ENCODE measurements at places on chromosomes 11 and 22. TPM values are rescaled to one million over a fixed set of nuclear protein-coding genes. Genes with fewer than 3 reads are reported as not detected.
A peak's percentile ranks its signal among the peaks of the same experiment; 100 is the strongest.

RIBC2 gene
- total RNA-seq: 8.7 TPM

FZD4 gene
- total RNA-seq: 4.1 TPM

LMO1 gene
- total RNA-seq: 1.5 TPM

DNA sequence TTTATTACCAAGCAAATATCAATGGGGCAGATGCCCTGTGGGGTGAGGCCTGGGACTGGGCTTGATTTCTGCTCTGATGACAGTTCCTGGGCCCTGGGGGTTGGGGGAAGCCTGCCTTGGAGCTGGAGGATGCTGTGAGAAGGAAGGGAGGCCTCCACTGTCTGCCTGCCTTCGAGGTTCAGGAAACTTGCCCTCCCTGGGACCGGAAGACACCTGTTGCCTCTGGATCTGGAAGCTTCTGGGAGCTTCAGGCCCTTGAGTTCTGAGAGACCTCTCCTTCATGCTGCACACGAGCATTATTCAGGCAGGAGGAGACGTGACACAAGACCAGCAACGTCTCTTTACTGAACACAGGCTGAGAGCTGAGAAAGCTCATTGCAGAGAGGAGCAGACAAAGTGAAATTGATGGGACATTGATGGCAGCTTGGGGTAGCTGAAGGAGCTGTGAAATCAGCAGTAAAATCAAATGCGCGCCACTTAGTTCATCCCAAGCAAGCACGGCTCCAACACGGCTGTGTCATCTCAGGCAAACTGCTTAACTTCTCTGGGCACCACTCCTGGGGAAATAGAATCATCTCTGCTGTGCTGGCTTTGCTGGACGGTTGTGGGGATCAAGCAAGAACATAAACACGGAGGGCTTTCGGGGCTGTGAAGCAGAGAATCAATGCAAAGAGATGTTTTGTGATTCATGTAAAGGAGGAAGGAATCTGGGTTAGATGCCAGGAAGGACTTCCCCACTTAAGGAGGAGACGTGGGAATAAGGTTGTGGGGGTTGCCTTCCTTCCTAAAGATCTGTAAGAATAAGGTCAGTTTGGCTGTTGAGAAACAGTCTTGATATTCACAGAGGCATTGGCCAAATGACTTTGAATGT lies 64.5 kb downstream of the TP53I11 start:
- no peak for DNase-seq
- H3K4me3 ChIP-seq: peak overlapping the region; percentile 60
- peaks cover 73% of the 10 kb centered on the region for H3K4me1 ChIP-seq
- peak overlapping the region; percentile 81 for H3K27ac ChIP-seq

GRCh38 chr11:1292018-1292643 lies 17.3 kb downstream of the TOLLIP start:
- H3K4me3 ChIP-seq: no peak overlapping the region
- H3K4me1 ChIP-seq: no peaks in the 10 kb centered on the region
- peak overlapping the region; percentile 88 for H3K27ac ChIP-seq
- no peaks in the 10 kb centered on the region for H3K27me3 ChIP-seq
- peaks cover 3% of the 10 kb centered on the region for H3K36me3 ChIP-seq

- DNase-seq: no peak
- H3K27me3 ChIP-seq: no peaks in the 10 kb centered on the region
- H3K36me3 ChIP-seq: no peaks in the 10 kb centered on the region
- H3K4me1 ChIP-seq: no peaks in the 10 kb centered on the region
- no peak overlapping the region for H3K4me3 ChIP-seq
Observed at GRCh38 chr11:127994736-127995135, 592.6 kb downstream of the ETS1 start.

GRCh38 chr22:20219667-20220628 lies 48.2 kb downstream of the RTN4R start:
- H3K27ac ChIP-seq: no peak overlapping the region
- no peaks in the 10 kb centered on the region for H3K27me3 ChIP-seq
- H3K4me1 ChIP-seq: peaks cover 9% of the 10 kb centered on the region
- no peak overlapping the region for H3K4me3 ChIP-seq
- H3K36me3 ChIP-seq: no peaks in the 10 kb centered on the region

- peaks cover 33% of the 10 kb centered on the region for H3K4me1 ChIP-seq
- DNase-seq: peak; percentile 37
- H3K27ac ChIP-seq: peak overlapping the region; percentile 5
Observed at GRCh38 chr11:82718307-82718706, 15.4 kb downstream of the FAM181B start.

- peaks cover 64% of the 10 kb centered on the region for H3K27me3 ChIP-seq
- DNase-seq: no peak
- peak overlapping the region; percentile 62 for H3K4me3 ChIP-seq
- H3K4me1 ChIP-seq: peaks cover 21% of the 10 kb centered on the region
- peaks cover 2% of the 10 kb centered on the region for H3K36me3 ChIP-seq
Observed at GRCh38 chr11:46386005-46386578, 4.6 kb downstream of the MDK start.

DNA sequence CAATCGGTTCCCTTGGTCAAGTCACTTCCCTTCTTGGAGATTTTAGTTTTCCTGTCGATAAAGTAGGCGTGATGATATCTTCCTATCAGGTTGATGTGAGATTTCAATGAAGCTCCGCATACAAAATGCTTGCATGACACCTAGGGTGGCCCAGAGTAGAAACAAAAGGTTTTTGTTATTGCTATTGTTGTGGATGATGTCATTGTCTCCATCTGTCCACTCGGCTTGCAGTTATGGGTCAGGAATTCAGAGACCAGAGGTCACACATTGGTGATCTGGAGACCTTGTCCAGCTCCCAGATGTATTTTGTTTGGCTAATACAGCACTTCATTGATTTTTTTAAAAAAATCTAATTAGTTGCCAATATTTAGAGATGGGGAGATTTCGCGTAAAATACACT lies 382.1 kb downstream of the MN1 start:
- no peak overlapping the region for H3K4me3 ChIP-seq
- H3K4me1 ChIP-seq: peaks cover 28% of the 10 kb centered on the region
- no peaks in the 10 kb centered on the region for H3K36me3 ChIP-seq
- no peaks in the 10 kb centered on the region for H3K27me3 ChIP-seq
- H3K27ac ChIP-seq: no peak overlapping the region
- DNase-seq: no peak

- H3K4me3 ChIP-seq: no peak overlapping the region
- H3K27ac ChIP-seq: no peak overlapping the region
- no peaks in the 10 kb centered on the region for H3K27me3 ChIP-seq
- H3K4me1 ChIP-seq: no peaks in the 10 kb centered on the region
Observed at GRCh38 chr11:75413864-75414263, 14.5 kb downstream of the RPS3 start.

GRCh38 chr22:29985912-29986311 lies 94.4 kb upstream of the HORMAD2 start:
- no peak overlapping the region for H3K4me3 ChIP-seq
- H3K27me3 ChIP-seq: no peaks in the 10 kb centered on the region
- no peak overlapping the region for H3K27ac ChIP-seq
- H3K4me1 ChIP-seq: no peaks in the 10 kb centered on the region
- no peak for DNase-seq

DNA sequence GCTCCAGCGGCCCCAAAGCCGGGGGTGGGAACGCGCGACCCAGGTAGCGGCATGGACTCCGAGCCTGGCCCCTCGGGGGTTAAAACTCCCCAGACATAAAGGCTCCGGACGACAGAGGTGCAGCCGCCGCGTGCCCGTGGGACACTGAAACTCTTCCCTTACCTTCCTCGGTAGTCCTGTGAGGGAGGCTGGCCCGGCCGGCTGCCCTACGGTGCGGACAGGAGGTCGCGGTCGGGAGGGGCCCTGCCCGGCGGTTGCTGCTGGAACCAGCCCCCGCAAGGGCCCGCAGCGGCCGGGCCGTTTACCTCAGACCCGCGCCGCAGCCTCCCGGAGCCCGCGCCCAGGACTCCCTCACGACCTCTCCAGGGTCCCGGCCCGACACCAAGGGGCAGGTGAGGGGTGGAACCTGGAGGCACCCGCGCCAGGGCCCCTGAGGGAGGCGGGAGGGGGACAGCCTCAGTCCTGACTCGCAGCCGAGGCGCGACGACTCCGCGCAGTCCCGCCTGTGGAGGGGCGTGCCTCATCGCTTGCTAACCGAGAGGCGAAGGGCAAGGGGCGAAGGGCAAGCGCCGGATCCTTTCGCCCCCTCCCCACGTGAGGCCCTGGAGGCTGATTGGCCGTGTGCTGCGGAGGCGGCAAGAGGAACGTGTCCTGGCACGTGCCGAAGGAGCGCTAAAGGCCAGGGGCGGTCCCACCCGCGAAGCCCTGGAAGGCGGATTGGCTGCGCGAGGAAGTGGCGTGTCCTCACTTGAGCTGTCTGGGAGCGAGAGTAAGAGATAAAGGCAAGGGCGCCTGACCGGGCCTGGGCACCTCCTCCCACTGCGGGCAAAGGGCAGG lies at the start of gene UPB1:
Gene UPB1 (plus strand): TSS at position 805 of the 837 bp plus-strand sequence. CDS start 72 bp downstream, outside the sequence.
- no peak within 1 kb of the TSS for H3K27ac ChIP-seq
- no peak for DNase-seq
- no peak within 1 kb of the TSS for H3K4me3 ChIP-seq
- H3K27me3 ChIP-seq: peaks cover 74% of the 10 kb centered on the region
- H3K36me3 ChIP-seq: no peaks in the 10 kb centered on the region

- no peaks in the 10 kb centered on the region for H3K27me3 ChIP-seq
- peak overlapping the region; percentile 57 for H3K27ac ChIP-seq
- peaks cover 3% of the 10 kb centered on the region for H3K36me3 ChIP-seq
- H3K4me1 ChIP-seq: peaks cover 38% of the 10 kb centered on the region
- no peak overlapping the region for H3K4me3 ChIP-seq
Observed at GRCh38 chr11:96167203-96167758, 175.7 kb downstream of the MAML2 start.

GRCh38 chr11:133206313-133207005 lies 325.8 kb downstream of the OPCML start:
- no peaks in the 10 kb centered on the region for H3K27me3 ChIP-seq
- no peak for DNase-seq
- H3K4me3 ChIP-seq: no peak overlapping the region
- H3K36me3 ChIP-seq: no peaks in the 10 kb centered on the region
- no peak overlapping the region for H3K27ac ChIP-seq

DNA sequence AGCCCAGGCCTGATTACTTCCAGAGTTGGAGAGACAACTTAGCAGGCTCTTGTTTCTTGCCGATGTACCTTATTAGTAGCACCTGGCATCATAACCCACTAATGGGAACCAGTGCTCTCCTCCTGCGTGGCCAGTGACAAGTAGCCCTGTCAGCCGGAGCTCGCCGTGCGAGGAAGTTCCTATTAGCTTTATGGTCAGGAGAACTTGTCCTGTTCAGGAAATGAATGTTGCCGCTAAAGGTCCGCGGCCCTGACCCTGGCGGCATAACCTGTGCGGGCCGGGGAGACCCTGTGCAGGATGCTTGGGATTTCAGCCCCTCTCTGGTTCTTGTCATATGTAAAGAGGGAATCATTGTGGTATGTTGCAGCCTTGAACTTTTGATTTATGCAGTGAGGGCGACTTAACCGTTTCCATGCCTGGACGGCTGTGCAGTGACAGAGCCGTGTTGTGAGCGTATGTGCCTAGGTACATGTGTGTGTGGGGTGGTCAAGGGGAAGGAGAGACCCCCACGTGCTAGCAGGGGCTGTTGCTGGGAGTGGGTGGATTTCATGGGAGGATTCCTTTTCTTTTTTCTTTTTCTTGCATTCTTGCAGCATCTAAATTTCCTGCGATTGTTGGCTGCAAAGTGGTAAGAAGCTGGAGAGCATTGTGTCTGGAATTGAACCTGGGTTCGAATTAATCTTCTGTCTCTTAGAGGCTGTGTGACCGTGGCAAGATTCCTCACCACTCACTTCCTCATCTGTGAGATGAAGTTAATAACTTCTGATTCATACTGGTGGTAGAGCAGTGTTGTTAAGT lies 15.2 kb downstream of the ZBTB16 start:
- peak overlapping the region; percentile 79 for H3K27ac ChIP-seq
- peak overlapping the region; percentile 50 for H3K4me3 ChIP-seq
- no peak for DNase-seq
- peaks cover 81% of the 10 kb centered on the region for H3K4me1 ChIP-seq
- H3K36me3 ChIP-seq: no peaks in the 10 kb centered on the region

DNA sequence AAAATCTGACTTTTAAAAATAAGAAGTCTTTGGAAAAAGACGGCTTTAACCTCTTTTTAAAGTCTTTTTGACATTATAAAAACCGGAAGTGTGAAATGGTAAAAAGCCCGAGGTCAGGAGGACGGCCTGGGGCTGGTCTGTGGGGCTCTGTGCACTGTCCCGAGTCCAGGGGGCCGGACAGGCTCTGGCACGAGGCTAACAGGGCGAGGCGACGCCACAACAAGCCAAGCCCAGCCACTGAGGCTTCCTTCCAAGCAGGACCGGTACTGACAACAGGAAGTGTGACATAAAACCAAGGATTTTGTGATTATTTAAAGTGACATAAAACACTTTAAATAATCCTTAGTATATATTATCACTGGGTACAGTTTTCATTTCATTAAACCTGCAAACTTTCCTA lies 39.2 kb downstream of the BRD1 start:
- peaks cover 10% of the 10 kb centered on the region for H3K36me3 ChIP-seq
- DNase-seq: no peak
- peaks cover 26% of the 10 kb centered on the region for H3K4me1 ChIP-seq
- no peak overlapping the region for H3K27ac ChIP-seq
- no peak overlapping the region for H3K4me3 ChIP-seq
- H3K27me3 ChIP-seq: no peaks in the 10 kb centered on the region

DNA sequence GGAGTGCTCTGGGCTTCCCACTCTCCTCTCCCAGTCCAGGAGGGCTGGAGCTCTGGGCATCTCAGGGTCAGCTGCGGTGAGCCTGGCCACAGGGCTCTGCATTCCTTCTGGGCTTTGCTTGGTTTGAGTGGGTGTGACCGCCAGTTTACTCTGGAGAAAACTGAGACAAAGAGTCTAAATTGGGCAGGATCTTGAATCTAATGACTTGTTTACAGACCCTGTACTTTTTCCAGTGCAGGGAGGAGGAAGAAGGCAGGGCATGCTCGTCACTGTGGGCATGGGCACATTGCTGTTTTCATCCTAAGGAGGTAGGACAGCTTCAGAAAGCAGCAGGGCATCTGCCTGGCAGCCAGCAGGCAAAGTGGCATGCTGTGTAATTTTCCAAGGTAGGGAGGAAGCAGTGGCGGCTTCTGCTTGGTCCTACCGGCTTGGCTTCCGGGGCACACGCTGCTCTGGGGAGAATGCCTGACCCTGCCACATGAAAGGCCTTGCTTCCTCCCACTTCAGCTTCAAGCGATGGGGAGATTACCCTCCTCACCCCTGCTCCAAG lies 22.9 kb downstream of the FLI1 start:
- H3K27me3 ChIP-seq: peaks cover 10% of the 10 kb centered on the region
- no peaks in the 10 kb centered on the region for H3K36me3 ChIP-seq
- no peak overlapping the region for H3K27ac ChIP-seq

- H3K27me3 ChIP-seq: no peaks in the 10 kb centered on the region
- no peak overlapping the region for H3K27ac ChIP-seq
- DNase-seq: no peak
- peaks cover 4% of the 10 kb centered on the region for H3K4me1 ChIP-seq
- H3K36me3 ChIP-seq: peaks cover 7% of the 10 kb centered on the region
- no peak overlapping the region for H3K4me3 ChIP-seq
Observed at GRCh38 chr11:72954860-72955259, 140.6 kb downstream of the ATG16L2 start.

Measured in neural crest cell (in vitro differentiated cells).